ENCODE measurements at places on chromosomes 1 and 21.

- DNase-seq, result peak; percentile 32
Observed at GRCh38 chr1:18575620-18576019, 55.0 kb upstream of the PAX7 start.

DNA sequence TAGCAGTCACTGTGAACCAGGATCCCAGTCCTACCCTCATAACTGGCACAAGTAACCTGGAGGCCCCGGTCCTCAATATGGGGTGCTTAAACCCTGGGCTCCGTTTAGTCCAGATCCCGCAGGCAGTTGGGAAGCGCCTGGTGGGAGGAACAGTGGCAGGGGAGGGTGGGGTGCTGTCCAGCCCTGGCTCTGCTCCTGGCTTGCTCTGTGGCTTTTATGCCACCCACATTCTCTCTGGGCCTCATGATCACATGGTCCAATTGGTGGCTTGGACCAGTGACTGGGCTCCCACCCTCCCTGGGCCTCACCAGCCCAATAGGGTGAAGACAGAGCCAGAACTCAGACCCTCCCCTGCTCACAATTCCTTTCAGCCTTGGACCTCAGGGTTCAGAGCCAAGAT is 2.9 kb downstream of the CD164L2 start:
- DNase-seq, result no peak

- no peak for DNase-seq
Observed at GRCh38 chr1:153941826-153942725, 4.4 kb downstream of the DENND4B start.

DNA sequence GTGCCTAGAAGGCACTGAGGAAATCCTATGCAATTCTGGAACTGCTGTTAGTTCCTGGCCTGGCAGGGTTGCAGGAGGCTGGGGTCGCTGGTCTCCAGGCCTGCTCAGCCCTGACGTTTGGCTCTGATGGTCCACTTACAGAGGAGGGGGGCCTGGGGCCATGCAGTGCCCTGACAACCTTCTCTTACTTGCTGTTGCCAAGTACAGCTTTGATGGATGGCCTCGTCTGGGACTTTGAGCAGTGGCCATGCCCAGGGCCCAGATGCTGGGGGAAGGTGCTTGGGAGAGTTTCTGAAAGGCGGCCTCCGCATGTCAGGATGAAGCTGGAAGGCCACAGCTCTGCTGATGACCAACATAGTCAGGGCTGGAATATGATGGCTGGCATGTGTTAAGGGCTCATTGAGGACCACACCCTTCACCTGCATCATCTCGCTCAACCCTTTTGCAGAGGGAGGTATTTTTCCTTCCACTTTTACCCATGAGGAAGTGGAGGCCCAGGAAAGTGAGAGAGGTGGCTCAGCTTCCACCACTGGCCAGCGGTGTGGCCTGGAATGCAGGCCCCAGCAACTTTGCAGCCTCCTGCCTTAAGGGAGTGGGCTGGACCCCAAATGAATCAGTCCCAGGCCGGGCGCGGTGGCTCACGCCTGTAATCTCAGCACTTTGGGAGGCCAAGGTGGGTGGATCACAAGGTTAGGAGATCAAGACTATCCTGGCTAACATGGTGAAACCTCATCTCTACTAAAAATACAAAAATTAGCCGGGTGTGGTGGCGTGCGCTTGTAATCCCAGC is 34.7 kb upstream of the LRRC3 start:
- DNase-seq, result no peak

GRCh38 chr1:242017580-242018233 is 18.8 kb upstream of the MAP1LC3C start:
- no peak for DNase-seq

- DNase-seq, result no peak
Observed at GRCh38 chr1:16119504-16119903, 36.4 kb downstream of the EPHA2 start.
